Stimulated activated CD8-positive, alpha-beta memory T cell treated with anti-CD3 and anti-CD28 coated beads, Interleukin-4, amount 100 ng/mL, for 1 hour (primary cell): ENCODE measurements at places on chromosomes 5 and 9.

- DNase-seq, result no peak
These were observed 15.6 kb downstream of the JADE2 start for GRCh38 chr5:134540747-134541733.

DNA sequence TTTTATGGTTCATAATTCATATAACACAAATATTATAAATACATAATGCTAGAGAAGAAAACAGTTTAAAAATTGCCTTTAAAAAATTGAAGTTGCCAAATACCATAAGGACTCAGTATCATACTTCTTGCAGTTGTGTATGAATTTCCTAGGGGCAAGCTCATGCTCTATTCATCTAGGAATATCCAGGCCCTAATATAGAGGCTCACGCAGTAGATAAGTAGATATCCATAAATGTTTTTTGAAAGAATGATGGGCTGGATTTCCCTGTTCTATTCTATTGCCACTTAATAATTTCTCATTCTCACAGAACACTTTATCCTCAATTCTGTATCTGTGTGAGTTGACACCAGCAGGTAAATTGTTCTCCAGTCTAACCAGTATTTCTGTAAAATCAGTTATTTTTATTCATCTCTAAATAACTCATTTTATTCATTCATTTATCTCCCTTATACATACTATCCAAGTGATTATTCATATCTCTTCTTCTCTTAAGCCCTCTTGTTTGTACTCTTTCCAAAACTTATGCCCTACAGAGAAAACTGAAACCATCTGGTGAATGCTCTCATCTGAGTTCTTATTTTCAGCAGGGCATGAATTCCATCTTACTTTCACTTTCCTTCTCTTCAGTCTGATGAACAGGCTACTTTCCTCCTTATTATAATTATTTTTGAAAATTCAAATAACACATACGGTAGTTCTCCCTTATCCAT, 97.1 kb downstream of the SLC44A1 start:
- DNase-seq, result no peak

DNA sequence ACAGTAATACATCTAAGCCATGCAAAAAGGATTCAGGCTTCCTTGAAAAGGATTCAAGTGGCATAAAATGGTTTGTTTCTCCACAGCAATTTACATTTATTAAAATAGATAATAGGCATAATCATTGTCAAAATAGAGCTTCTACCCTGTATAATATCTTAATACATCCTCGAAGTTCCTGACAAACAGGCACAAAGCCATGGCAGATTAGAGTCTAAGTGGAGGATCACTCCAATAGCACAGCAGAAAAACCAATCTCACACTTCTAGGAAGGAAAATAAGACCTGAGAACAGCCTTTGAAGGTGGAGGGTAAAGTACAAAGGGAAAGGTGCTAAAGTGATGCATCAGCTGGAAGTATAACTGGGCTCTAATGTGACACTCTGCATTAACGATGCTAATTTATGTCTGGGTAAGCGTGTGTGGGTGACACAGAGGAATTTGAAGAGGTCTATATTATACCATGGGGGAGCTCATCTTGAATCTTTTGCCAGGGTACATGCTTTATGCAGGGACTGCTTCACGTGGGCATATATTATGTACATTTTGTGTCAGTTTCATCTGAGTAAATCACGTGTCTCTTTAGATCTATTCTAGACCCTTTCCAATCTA, 28.8 kb downstream of the PPP2R2B start:
- DNase-seq, result no peak

DNA sequence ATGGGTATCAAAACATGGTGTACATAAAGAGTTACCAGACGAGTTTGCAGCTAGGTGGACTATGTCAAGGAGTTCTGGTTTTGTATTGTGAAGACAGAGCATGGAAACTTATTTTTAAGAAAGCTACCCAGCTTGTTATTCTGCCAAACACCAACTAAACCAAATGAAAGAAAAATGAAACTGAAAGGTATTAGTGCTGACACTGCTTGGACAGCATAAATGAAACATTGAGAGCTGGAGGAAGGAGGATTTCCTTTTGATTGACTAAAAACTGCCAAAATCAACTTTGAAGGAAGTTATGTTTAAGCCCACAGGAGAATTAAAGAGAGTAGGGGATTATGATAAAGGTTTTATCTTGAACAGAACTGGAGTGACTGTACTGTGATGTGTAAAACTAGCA, 766.2 kb downstream of the PTPRD start:
- no peak for DNase-seq

DNA sequence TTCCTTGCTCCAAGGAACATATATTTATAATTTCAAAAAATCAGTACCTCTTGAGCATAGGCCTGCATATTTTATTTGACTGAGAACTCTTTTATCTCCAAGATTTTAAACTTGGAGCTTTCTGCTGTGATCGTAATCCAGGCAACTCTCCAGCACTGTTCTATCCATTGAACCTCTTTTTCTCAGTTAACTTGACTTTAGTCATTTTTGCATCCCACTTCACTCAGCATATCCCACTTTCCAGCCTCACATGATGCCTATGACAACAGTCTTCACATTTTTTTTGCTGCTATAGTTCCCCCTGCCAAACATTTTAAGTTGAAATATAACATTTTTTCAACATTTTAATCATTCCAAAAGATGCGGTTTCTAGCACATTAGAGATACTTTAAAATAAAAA, 9.1 kb upstream of the PSIP1 start:
- no peak for DNase-seq

DNA sequence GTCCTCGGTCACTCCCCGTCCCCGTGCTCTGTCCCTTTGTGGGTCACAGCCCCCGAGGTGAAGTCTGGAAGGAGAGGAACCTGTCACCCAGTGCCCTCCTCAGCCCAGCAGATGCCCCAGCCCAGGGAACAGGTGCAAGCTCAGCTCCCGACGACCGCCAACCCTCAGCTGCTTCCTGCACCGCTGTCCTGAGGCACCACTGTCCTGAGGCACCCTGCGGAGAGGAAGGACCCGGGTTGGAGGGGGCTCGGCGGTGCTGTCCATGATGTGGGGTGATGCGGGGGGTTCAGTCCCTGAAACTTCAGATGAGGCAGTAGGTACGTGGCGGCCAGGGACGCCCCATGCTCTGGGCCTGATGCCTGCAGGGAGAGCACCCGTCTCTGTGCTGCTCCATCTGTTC, 81.4 kb downstream of the COL5A1 start:
- DNase-seq, result no peak

GRCh38 chr5:41083306-41083705, 12.2 kb upstream of the MROH2B start:
- no peak for DNase-seq

DNA sequence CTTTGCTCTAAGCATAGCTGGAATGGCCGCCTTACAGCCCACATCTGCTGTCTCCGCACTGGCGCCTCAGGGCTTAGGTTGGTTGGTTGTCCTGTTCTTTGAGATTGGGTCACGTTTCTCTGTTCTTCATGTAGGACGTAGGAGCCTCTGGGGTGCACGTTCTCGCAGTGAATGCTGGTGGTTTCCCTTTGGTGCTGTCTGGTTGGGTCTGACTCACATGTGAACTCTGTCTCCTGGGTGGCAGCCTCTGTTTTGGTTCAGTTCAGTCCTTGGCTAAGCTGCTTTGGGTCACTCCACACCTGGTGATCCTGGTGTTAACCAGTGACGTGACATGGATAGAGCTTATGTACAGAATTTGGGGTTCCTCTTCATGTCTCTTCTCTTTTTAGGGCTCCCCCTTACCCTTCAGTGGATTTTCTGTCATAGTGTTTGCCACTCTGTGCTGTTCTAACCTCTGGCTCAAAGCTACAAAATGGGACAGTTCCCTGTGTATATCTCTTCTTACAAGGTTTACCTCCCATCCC, 12.6 kb upstream of the LPCAT1 start:
- DNase-seq, result no peak

- DNase-seq, result no peak
These were observed 68.0 kb upstream of the POU5F2 start for GRCh38 chr5:93809430-93809829.
